ENCODE measurements at places on chromosomes 2 and 18. TPM values are rescaled to one million over a fixed set of nuclear protein-coding genes. Genes with fewer than 3 reads are reported as not detected.

The EDAR gene
- total RNA-seq: 0.33 TPM

The RPRM gene
- not detected for total RNA-seq

The ASAP2 gene
- 10.0 TPM for total RNA-seq

The FABP1 gene
- not detected for total RNA-seq

The COPS9 gene
- total RNA-seq: 190 TPM

The ARHGEF33 gene
- total RNA-seq: 0.14 TPM

The APLF gene
- total RNA-seq: 4.8 TPM

The COL5A2 gene
- 9.3 TPM for total RNA-seq

The SLC9A2 gene
- total RNA-seq: 0.25 TPM

The LOXHD1 gene
- 0.49 TPM for total RNA-seq
